Aorta (tissue), 5 donors: ENCODE measurements at places on chromosomes 16 and 17. TPM values are rescaled to one million over a fixed set of nuclear protein-coding genes. Genes with fewer than 3 reads are reported as not detected.
A peak's percentile ranks its signal among the peaks of the same experiment; 100 is the strongest.

GRCh38 chr16:1651974-1652312 lies 26.1 kb upstream of the JPT2 start:
- H3K4me1 ChIP-seq = no peaks in the 10 kb centered on the region
- no peaks in the 10 kb centered on the region for H3K27me3 ChIP-seq
- H3K27ac ChIP-seq = no peak overlapping the region
- H3K36me3 ChIP-seq = peaks cover 9% of the 10 kb centered on the region
- H3K4me3 ChIP-seq = no peak overlapping the region

DNA sequence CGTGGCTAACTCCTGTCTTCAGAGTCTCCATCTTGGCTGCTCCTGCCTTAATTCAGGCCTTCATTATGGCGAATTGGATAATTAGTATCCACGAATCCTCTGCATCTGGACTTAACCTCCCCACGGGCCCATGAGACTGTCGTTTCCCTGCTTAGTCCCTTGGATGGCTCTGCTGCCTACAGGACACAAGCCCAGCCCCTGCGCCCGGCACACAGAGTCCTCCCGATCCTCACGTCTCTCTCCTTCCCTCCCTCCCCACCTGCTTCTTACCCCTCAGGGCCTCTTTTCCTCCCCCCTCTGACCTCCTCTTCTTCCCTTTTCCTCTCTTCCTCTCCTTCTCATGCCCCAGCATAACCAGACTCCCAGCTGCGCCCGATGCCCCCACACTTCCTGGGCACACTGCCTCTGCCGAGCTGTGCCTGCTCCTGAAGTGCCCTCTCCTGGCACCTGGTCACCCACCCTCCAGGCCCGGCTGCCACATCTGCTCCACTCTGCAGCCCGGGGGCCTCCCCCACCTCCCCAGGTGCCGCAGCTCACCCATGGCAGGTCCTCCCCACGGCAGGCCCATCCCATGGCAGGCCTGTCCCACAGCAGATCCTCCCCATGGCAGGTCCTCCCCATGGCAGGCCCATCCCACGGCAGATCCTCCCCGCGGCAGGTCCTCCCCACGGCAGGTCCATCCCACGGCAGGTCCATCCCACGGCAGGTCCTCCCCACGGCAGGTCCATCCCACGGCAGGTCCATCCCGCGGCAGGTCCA lies 45.9 kb downstream of the RPH3AL start:
- H3K27ac ChIP-seq = no peak overlapping the region
- no peaks in the 10 kb centered on the region for H3K27me3 ChIP-seq
- no peaks in the 10 kb centered on the region for H3K36me3 ChIP-seq
- H3K4me3 ChIP-seq = no peak overlapping the region
- peak; percentile 43 for DNase-seq
- H3K4me1 ChIP-seq = no peaks in the 10 kb centered on the region

GRCh38 chr16:48999044-48999443 lies 282.6 kb downstream of the CBLN1 start:
- H3K4me1 ChIP-seq = no peaks in the 10 kb centered on the region
- H3K36me3 ChIP-seq = no peaks in the 10 kb centered on the region
- H3K27me3 ChIP-seq = no peaks in the 10 kb centered on the region
- H3K27ac ChIP-seq = no peak overlapping the region
- DNase-seq = no peak
- no peak overlapping the region for H3K4me3 ChIP-seq

- no peaks in the 10 kb centered on the region for H3K27me3 ChIP-seq
- no peaks in the 10 kb centered on the region for H3K4me1 ChIP-seq
- no peaks in the 10 kb centered on the region for H3K36me3 ChIP-seq
- H3K4me3 ChIP-seq = peak within 1 kb of the TSS; percentile 73
- H3K27ac ChIP-seq = peak within 1 kb of the TSS; percentile 1
Measured at GRCh38 chr17:56833809-56834379, at the start of the genes C17orf67 and DGKE. TSS of gene C17orf67 (minus strand) at chr17:56833920. CDS start at chr17:56815810, 18,110 bp downstream. TSS of gene DGKE (plus strand) at chr17:56834151. CDS start at chr17:56834796, 645 bp downstream.

DNA sequence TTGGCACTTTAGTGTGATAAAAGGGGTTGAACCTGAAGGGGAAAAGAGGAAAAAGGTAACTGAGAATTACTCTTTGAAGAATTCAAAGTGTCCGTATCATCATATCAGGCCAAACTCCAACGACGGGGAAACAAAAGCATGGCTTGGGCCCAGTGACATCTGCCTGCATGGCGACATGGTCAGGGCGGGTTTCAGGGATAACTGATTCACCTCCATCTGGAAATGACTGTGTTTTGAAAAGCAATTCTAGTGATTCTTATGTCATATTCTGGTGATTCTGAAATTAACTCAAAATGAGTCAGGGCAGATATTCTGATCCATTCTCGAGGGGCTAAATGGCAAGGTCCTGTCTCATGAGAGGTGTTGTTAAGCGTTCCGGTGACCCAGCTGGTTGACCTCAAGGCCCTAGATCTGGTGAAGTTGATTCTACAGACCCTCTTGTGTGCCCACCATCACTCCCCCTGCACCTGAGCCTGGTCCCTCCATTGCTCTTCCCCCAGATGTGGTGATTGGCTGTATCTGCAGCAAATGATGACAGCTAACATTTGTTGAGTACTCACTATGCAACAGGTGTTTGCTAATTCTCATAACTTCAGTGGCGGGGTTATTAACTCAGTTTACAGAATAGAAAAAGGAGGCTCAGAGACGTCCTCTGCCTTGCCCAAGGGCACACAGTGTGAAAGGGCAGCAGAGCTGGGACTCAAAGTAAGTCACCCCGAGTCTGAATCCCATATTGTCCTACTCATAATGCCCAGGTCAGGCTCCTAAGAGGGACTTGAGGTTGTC lies 251.8 kb downstream of the MAF start:
- no peak overlapping the region for H3K4me3 ChIP-seq
- DNase-seq = no peak
- no peaks in the 10 kb centered on the region for H3K4me1 ChIP-seq
- H3K27me3 ChIP-seq = no peaks in the 10 kb centered on the region
- no peaks in the 10 kb centered on the region for H3K36me3 ChIP-seq

- DNase-seq = no peak
- H3K4me3 ChIP-seq = no peak overlapping the region
- H3K27ac ChIP-seq = no peak overlapping the region
- no peaks in the 10 kb centered on the region for H3K4me1 ChIP-seq
- H3K27me3 ChIP-seq = no peaks in the 10 kb centered on the region
Measured at GRCh38 chr17:62085511-62086408, 20.7 kb upstream of the MED13 start.

- no peaks in the 10 kb centered on the region for H3K27me3 ChIP-seq
- H3K36me3 ChIP-seq = no peaks in the 10 kb centered on the region
- H3K4me3 ChIP-seq = peak overlapping the region; percentile 39
- no peak for DNase-seq
Measured at GRCh38 chr17:39365242-39365641, 36.2 kb downstream of the FBXL20 start.

GRCh38 chr16:12229759-12230594 lies 253.4 kb downstream of the SNX29 start:
- DNase-seq = no peak
- H3K4me3 ChIP-seq = no peak overlapping the region
- no peaks in the 10 kb centered on the region for H3K27me3 ChIP-seq
- H3K4me1 ChIP-seq = no peaks in the 10 kb centered on the region
- no peak overlapping the region for H3K27ac ChIP-seq

- H3K36me3 ChIP-seq = no peaks in the 10 kb centered on the region
- no peaks in the 10 kb centered on the region for H3K4me1 ChIP-seq
- H3K27me3 ChIP-seq = no peaks in the 10 kb centered on the region
Measured at GRCh38 chr16:71423016-71423415, 18.8 kb downstream of the TLE7 start.

- H3K4me1 ChIP-seq = no peaks in the 10 kb centered on the region
- no peak overlapping the region for H3K27ac ChIP-seq
- no peak overlapping the region for H3K4me3 ChIP-seq
- no peak for DNase-seq
- no peaks in the 10 kb centered on the region for H3K27me3 ChIP-seq
- H3K36me3 ChIP-seq = no peaks in the 10 kb centered on the region
Measured at GRCh38 chr16:75471723-75472633, 7.5 kb upstream of the TMEM170A start.

DNA sequence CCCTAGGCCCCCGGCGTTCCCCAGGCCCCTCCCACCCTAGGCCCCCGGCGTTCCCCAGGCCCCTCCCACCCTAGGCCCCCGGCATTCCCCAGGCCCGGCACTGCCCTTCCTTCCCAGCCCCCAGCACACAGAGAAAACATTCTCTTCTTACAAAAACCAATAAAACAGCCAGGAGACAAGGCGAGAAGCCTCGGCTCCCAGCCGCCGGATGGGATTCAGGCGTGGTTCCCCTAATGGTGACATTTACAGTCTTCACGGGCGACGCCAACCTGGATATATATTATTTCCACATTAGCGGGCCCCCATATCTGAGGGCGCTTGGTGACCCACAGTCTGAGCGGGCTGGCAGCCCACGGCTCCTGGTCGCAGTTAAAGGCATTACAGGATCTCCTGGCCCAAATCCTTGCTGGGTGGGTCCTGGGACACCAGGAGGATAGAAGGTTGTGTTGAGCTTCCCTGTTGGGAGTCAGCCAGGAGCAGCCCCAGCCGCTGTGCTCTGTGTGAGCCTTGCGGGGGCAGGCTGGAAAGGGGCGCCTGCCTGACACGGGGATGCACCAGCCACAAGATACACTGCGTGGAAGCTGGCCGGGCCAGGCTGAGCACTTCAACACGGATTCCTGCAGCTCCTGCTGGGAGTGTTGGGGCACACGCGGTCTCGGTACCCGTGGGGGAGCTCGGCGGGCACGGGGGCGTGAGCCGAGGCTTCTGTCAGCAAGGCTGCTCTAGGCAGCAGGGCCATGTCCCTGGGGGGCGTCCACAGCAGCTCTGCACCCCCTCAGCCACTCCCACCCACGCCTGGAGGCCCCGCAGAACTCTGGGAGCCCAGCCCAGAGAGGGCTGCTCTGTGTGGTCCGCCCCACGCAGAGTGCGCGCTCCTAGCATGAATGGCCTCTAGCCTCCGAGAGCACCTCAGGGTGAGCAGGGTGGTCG lies 83.7 kb downstream of the LMF1 start:
- no peak overlapping the region for H3K4me3 ChIP-seq
- no peaks in the 10 kb centered on the region for H3K27me3 ChIP-seq
- H3K4me1 ChIP-seq = no peaks in the 10 kb centered on the region
- H3K27ac ChIP-seq = no peak overlapping the region
- no peaks in the 10 kb centered on the region for H3K36me3 ChIP-seq

GRCh38 chr17:31596382-31597323 lies 205.2 kb downstream of the RAB11FIP4 start:
- H3K4me3 ChIP-seq = no peak overlapping the region
- H3K27me3 ChIP-seq = no peaks in the 10 kb centered on the region

DNA sequence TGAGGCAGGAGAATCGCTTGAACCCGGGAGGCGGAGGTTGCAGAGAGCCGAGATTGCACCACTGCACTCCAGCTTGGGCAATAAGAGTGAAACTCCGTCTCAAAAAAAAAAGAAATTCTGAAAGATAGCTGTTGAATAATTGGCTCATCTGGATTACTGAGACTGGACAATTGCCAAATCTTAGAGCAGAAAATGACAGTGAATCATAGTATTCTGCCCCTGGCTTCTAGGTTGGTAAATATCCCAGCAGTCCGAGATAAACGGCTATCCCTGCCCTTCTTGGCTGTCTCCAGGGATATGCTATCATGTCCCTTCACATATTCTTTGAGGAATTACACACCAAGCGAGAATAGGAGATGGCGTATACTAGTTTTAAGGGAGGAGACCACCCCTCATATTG lies 35.5 kb upstream of the METTL16 start:
- no peaks in the 10 kb centered on the region for H3K27me3 ChIP-seq
- no peak overlapping the region for H3K4me3 ChIP-seq
- no peaks in the 10 kb centered on the region for H3K4me1 ChIP-seq
- DNase-seq = no peak

GRCh38 chr17:4540687-4541327 lies 14.4 kb downstream of the MYBBP1A start:
- no peaks in the 10 kb centered on the region for H3K4me1 ChIP-seq
- H3K27ac ChIP-seq = no peak overlapping the region
- DNase-seq = no peak
- H3K27me3 ChIP-seq = no peaks in the 10 kb centered on the region

- H3K27me3 ChIP-seq = no peaks in the 10 kb centered on the region
- peak within 1 kb of the TSS; percentile 92 for H3K4me3 ChIP-seq
- H3K27ac ChIP-seq = peak within 1 kb of the TSS; percentile 68
- no peaks in the 10 kb centered on the region for H3K36me3 ChIP-seq
- DNase-seq = peak; percentile 79
Measured at GRCh38 chr17:2336852-2337543, at the start of gene SGSM2. TSS of gene SGSM2 (plus strand) at chr17:2337501. CDS start at chr17:2337689, 188 bp downstream.

GRCh38 chr16:86059253-86060171 lies 160.6 kb downstream of the IRF8 start:
- H3K27ac ChIP-seq = no peak overlapping the region
- H3K27me3 ChIP-seq = no peaks in the 10 kb centered on the region
- H3K4me3 ChIP-seq = no peak overlapping the region
- H3K4me1 ChIP-seq = no peaks in the 10 kb centered on the region

GRCh38 chr17:82249896-82250581 lies 21.2 kb downstream of the SLC16A3 start:
- no peaks in the 10 kb centered on the region for H3K4me1 ChIP-seq
- H3K27me3 ChIP-seq = no peaks in the 10 kb centered on the region
- H3K4me3 ChIP-seq = no peak overlapping the region
- DNase-seq = no peak
- peaks cover 8% of the 10 kb centered on the region for H3K36me3 ChIP-seq

DNA sequence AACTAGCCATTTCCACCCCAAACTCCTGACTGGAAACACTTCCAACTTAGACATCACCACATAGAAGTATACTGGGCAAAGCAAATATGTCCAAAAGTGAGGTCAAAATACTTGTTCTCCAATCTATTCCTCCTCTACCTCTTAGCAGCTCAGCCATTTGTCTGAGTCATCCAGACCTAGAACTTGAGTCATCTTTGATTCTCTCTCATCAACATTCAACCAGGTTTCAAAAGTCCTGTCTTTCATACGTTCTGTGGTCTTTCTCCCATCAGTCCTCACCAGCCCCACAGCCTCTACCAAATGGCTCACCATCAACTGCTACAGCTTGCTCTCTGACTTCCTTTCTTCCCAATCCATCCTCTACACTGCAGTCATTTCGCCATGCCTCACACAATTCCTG lies 6.8 kb downstream of the ANKFY1 start:
- no peaks in the 10 kb centered on the region for H3K27me3 ChIP-seq
- no peaks in the 10 kb centered on the region for H3K4me1 ChIP-seq
- peaks cover 2% of the 10 kb centered on the region for H3K36me3 ChIP-seq
- H3K4me3 ChIP-seq = no peak overlapping the region
- DNase-seq = no peak

GRCh38 chr16:68452176-68452575 lies 3.9 kb upstream of the SMPD3 start:
- no peaks in the 10 kb centered on the region for H3K36me3 ChIP-seq
- H3K4me1 ChIP-seq = no peaks in the 10 kb centered on the region
- no peak for DNase-seq
- H3K27ac ChIP-seq = no peak overlapping the region
- H3K27me3 ChIP-seq = no peaks in the 10 kb centered on the region

GRCh38 chr17:62064029-62064790 lies 868 bp downstream of the MED13 start:
- no peaks in the 10 kb centered on the region for H3K27me3 ChIP-seq
- peak overlapping the region; percentile 97 for H3K4me3 ChIP-seq
- H3K36me3 ChIP-seq = no peaks in the 10 kb centered on the region
- DNase-seq = no peak
- H3K27ac ChIP-seq = peak overlapping the region; percentile 82

Gene ASB16
- 1.4 TPM for total RNA-seq

Gene CTRL
- 0.90 TPM for total RNA-seq

Gene NATD1
- 7.2 TPM for total RNA-seq

Gene PDILT
- total RNA-seq = not detected

Gene CFAP97D1
- total RNA-seq = not detected
